Pancreas (tissue), 10 donors: ENCODE measurements at places on chromosomes 5 and 9. TPM values are rescaled to one million over a fixed set of nuclear protein-coding genes. Genes with fewer than 3 reads are reported as not detected.

DNA sequence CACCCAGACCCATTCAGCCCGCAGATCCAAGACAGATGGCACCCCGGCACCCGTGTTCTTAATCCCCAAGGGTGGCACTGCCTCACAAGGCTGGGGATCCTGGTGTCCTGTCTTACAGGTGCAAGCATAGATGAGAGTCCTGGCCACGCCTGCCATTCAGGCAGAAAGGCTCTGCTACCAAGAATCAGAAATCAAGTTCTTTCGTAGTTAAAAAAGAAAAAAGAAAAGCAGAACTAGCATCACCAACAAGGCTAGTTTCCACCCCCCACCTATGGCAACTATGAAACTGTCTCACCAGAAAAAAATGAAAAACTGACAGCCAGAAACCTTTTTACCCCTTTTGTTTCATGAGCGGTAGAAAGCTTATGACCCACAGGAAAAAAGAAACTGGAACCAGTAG is 170.4 kb downstream of the SYK start:
- DNase-seq, result no peak

- no peak for DNase-seq
These were observed 130.4 kb upstream of the RASA1 start for GRCh38 chr5:87137283-87137682.

GRCh38 chr9:121344184-121344583 is 25.9 kb downstream of the STOM start:
- DNase-seq, result no peak

DNA sequence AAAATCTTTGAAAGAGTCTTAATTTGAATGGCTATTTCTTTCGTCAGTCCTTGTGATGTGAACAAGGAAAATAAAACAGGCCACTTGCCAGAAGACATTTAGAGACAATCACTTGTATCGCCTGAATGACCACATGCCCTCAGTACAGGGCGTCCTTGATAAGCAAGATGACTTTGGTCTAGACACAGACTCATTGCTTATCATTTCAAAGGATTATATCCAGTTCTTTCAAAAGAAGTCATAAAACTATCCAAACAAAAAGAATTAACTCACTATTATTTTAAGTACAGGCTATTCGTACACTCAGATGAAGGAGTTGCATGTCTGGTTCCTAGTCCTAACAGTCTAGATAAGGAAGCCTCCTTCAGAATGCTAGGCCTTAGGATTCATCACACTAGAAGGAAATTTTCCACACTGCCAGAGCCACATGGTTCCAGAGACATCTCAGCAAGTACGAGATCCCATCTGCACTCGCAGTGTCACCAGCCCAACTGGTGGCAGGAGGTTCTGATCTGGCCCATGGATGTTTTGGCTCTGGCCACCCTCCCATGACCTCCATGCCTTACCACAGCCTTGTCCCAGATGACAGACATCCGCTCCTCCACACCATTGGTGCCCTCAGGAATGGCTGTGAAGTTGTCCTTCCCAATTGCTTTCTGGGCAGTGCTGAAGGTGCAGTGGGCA is 109.6 kb downstream of the DPYSL3 start:
- no peak for DNase-seq

GRCh38 chr9:137511758-137512463 is 38.3 kb downstream of the PNPLA7 start:
- DNase-seq, result peak; percentile 18

DNA sequence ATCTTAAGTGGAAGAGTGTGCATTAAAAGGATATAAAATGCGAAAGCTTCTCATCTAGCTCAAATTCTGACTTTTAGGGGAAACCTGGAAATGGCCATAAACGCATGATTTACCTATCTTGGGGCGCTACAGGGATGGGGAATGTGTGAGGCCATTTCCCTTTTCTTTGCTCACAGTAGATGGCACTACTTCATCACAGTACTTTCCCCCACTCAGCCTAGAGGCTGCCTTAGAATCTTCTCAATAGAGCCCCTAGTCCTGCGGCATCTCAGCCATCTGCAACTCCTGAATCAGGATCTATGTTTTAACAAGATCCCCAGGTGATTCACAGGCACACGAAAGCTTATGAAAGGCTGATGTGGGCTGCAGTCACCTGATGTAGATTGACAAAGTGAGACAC is 110.8 kb downstream of the LHFPL2 start:
- no peak for DNase-seq

- no peak for DNase-seq
These were observed 17.7 kb downstream of the ADAMTSL2 start for GRCh38 chr9:133552236-133552635.

DNA sequence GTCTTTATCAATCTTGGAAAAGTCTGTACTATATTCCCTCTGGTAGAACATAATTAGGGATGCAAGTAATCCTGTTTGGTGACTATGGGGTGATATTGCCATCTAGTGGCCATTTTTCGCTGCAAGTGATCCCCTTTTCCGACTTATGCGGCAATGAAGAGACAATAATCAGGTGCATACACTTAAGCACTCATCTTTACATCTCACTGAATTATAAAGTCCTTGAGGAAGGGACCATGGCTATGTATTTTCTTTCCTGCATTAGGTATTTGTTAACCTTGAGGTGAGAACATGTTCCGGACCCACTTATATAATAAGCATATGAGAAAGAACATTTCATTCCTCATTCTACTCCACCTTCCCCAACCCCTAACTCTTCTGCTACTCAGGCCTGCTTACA is 19.6 kb upstream of the LIX1 start:
- peak; percentile 22 for DNase-seq

DNA sequence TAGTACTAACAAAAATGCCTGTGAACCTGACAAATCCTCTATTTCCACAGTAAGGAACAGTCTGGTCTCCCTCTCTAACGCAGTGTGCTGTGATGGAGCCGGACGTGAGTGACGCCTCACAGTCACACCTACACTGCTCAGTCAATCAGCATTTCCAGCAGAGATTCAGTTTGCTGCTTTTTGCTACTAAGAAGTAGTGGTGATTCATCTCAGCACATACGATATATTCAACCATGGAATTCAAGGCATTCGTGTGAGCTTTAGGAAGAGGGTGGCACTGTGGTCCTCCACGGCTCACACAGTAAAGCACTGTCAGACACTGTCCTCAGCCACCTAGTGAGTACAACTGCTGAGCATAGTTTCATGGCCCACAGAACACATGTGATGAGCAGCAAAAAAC is 70.9 kb downstream of the SETX start:
- no peak for DNase-seq

GRCh38 chr5:81826128-81826527 is 75.2 kb upstream of the SSBP2 start:
- DNase-seq, result no peak

GRCh38 chr5:137340881-137341280 is 158.2 kb downstream of the SPOCK1 start:
- DNase-seq, result no peak

- DNase-seq, result no peak
These were observed 99.5 kb downstream of the VPS13A start for GRCh38 chr9:77276799-77277198.

DNA sequence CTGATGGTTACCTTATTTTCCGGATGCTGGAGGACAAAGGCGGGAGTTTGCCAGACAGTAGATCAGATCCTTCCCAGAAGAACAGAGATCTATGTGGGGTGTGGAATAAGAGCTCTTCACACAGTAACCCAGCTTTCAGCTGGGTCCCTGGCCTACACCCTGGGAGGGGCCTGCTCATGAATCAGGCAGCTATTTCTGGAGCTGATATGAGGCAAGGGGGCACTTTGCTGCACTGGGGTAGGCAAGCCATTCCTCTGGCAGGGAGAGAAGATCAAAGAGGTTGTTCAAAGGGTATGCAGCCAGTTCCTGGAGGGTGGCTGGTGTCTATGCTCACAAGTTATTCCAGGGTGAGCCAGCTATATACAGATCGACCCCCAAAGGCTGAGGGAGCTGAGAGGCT is 48.6 kb downstream of the CYSTM1 start:
- DNase-seq, result no peak

DNA sequence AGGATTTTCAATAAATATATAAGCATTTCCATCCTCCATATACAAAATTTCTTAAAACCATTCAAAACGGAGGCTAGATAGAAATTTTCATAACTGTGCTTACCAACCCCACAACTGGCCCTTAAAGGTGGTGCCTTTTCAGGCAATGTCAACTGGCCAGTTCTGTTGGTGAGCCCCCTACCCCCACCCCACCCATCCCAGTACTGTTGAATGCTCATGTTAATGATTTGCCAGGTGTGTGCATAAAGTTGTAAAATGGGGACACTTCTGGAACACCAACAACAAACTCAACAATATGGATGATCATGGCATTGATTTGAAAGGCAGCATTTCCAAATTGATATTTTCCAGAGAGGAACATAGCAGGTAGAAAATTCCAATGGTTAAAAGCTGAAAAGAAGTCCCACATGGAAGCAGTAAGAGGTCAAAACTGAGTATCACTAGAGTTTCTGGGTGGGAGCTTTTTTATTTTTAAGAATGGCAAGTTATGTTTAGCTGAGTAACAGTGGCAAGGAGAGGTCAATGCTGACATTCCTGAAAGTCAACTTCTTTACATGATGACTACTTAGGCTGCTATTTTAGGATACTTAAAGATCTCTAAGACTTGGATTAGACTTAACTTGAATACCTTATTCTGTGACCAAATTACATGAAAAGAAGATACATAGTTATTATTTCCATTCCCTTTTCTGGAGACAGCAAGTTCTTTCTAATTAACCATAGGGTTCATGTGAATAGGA is 2.7 kb downstream of the LEAP2 start:
- no peak for DNase-seq

DNA sequence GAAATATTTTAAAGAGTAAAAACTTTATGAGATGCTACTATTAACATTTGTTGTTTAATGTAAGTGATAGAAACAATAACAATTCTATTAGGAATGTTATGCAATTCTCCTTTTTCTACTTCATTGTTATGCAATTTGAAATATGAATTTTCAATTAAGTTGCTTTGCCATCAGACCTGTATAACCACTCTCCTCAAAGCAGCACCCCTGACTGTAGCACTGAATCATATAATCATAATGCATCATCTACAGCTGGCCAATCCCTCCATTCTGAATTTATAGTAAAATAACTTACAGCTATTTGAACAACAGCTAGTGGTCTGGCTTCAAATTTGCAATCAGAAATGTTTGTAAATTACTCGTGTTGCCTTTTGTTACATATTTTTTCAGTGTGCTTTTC is 29.2 kb downstream of the FBXO4 start:
- no peak for DNase-seq

- no peak for DNase-seq
These were observed 11.2 kb upstream of the CCDC152 start for GRCh38 chr5:42745426-42745825.

DNA sequence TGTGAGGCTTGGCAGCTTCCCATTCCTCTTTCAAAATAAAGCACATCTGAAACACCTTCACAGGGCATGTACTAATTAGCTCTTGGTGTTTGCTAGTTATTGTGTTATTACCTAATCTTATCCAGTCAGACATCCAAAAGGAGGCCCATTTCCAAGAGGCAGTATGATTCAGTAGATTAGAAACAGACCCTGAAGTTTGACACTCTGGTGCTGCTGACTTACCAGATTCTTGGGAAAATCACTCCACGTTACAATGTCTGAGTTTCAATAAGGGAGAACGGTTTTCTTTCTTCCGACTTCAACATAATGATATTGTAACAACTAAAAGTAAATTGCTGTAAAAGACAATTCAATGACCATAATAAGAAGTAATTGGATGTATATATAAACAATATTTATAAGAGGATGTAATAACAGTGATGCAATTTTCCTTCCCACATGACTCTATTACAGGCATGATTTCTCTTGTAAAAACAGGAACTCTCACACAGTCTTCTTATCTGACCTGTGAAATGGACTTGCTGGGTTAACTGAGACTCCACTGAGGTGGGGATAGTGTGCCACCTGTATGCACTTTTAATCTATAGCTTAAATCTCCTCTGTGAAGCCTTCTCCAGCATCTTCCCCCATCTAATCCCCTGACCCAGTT is 181.3 kb upstream of the ELL2 start:
- no peak for DNase-seq

DNA sequence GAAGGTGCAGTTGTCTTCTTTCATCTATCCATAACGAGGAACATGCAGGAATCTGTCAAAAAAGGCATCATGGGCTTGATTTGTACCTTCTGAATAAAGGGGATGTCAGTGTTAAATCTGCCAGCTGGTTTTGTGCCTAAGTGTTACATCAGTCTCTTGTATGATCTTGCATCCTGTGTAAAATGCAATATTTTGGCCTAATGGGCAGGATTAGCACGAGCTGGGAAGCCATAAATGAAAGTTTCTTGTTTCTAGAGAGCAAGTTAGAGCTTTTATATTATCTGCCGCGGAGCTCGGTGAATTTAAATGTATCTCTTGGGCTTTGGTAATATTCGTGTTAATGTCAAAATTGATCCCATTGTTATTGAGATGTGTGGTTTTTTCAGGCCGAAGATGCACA is 526.1 kb upstream of the WWC1 start:
- no peak for DNase-seq

DNA sequence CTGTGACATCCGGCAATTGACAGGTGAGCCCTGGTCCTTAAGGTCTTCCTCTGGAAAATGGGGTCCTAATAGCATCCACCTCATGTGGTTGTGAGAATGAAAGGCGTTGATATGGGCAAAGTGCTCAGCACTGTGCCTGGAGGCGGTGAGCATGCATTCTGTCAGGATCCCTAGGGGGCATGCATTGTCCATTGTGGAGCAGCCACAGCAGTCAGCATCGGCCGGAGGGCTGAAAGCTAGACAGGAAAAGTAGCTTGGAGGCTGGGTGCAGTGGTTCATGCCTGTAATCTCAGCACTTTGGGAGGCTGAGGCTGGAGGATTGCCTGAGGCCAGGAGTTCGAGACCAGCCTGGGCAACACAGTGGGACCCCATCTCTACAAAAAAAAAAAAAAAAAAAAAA is 122.2 kb downstream of the LHX2 start:
- DNase-seq, result peak; percentile 30

DNA sequence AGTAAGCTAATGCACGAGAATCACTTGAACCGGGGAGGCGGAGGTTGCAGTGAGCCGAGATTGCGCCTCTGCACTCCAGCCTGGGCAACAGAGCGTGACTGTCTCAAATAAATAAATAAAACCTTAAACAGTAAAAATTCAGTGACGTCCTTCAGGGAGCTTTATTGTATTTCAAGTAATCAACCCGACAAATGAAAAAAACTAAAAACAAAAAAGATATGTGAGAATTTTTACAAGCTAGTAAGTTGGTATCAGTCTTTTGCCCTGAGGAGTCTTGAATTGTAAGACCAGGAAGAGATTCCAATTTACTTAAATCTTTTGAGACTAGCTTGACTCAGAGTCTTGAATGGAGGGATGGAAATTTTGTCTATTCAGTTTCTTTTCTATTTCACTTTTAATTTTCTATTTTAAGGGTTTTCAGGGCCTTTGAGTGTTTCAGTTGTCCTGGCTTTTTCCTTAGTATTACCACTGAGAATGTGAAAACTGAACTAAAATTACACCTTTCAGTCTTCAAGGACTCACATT is 126.0 kb upstream of the DHFR start:
- DNase-seq, result no peak

TEX48 gene
- total RNA-seq, result not detected

PIP5KL1 gene
- total RNA-seq, result 1.4 TPM

C9orf43 gene
- 0.52 TPM for total RNA-seq

SLC4A9 gene
- 0.31 TPM for total RNA-seq

SPAAR gene
- 0.12 TPM for total RNA-seq
